ENCODE measurements at places on chromosomes 6 and 20.

GRCh38 chr6:104632588-104632987 lies 227.1 kb downstream of the HACE1 start:
- DNase-seq, result no peak

DNA sequence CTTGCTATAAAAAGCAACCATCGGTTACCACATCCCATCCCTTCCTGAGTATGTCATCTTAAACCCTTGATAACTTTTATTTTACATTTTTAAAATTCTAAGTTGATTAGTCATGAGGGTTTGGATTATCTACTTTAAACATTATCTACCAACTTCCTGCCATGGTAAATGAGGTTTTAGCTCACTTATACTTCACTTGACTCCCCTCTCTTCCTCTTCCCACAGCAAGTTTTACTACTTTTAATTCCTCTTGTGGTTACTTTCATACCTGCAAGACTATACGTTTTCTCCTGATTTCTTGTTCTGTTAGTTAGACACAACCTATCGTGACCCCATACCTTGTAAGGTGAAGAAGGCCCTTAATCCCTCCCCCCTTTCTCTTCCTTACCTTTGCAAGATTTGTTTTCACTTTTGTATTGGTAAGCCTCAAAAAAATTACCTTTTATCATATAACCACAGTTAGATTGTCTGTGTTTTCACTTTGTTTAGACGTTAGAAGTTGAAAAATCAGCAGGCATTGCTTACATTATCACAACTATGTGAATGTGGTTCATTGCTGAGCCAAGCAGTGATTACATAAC lies 60.1 kb upstream of the OGFRL1 start:
- no peak for DNase-seq

DNA sequence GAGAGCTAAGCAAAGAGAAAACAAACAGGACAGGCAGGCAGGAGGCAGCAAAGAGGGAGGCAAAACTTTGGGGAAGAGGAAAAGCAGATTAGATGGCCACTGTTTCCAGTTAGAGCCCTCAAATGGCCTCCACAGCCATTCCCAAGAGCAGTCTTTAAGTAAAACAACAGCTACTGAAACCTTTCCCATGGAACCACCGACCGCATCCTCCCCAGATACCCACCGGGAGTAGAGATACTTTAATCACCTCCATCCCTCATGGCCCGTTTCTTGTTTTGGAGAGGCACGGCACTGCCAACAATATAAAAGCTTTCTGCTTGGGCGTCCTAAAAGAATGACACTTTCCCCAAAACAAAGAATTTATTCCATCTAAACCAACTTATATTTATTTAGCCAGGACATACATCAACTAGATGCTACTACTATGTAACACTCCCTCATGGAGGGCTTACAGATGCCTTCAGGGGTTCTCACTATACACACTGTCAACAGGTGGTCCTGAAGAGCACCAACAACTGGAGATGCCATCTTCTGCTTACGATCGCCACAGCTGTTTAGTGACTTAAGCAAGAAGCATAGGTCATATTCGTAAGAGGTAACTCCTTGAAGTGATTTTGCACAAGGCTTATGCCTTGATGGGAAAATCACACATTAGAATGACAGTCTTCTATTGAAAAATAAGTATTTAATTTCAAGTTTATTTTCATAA lies 43.4 kb downstream of the CNKSR3 start:
- no peak for DNase-seq

- DNase-seq, result no peak
Observed at GRCh38 chr20:38626921-38627659, 25.5 kb downstream of the ARHGAP40 start.

- no peak for DNase-seq
Observed at GRCh38 chr20:46139908-46140482, 21.9 kb downstream of the CD40 start.
